A549 treated with AZD2906 at 1 μM for 4 hours (cell line): ENCODE measurements at places on chromosomes 4 and X. TPM values are rescaled to one million over a fixed set of nuclear protein-coding genes. Genes with fewer than 3 reads are reported as not detected.

Gene CSAG3
- total RNA-seq, result not detected in 5 replicates

Gene ARHGAP10
- total RNA-seq, result 14.2 to 15.7 TPM (median 14.8 TPM) in 5 replicates

Gene STK32B
- total RNA-seq, result 14.7 to 17.4 TPM (median 16.0 TPM) in 5 replicates

Gene UNC5C
- total RNA-seq, result not detected in 5 replicates

Gene SPARCL1
- not detected in 5 replicates for total RNA-seq

Gene SEL1L3
- 21.2 to 26.2 TPM (median 24.2 TPM) in 5 replicates for total RNA-seq

Gene TMSB4X
- total RNA-seq, result 5,042 to 7,640 TPM (median 5,638 TPM) in 5 replicates

Gene CWH43
- not detected in 5 replicates for total RNA-seq

Gene RAB40AL
- 0.11 to 0.18 TPM (median 0.13 TPM) in 5 replicates for total RNA-seq

Gene GAGE1
- total RNA-seq, result not detected in 5 replicates
